Globus pallidus (tissue), 1 donor: ENCODE measurements at places on chromosomes 11 and 22.

DNA sequence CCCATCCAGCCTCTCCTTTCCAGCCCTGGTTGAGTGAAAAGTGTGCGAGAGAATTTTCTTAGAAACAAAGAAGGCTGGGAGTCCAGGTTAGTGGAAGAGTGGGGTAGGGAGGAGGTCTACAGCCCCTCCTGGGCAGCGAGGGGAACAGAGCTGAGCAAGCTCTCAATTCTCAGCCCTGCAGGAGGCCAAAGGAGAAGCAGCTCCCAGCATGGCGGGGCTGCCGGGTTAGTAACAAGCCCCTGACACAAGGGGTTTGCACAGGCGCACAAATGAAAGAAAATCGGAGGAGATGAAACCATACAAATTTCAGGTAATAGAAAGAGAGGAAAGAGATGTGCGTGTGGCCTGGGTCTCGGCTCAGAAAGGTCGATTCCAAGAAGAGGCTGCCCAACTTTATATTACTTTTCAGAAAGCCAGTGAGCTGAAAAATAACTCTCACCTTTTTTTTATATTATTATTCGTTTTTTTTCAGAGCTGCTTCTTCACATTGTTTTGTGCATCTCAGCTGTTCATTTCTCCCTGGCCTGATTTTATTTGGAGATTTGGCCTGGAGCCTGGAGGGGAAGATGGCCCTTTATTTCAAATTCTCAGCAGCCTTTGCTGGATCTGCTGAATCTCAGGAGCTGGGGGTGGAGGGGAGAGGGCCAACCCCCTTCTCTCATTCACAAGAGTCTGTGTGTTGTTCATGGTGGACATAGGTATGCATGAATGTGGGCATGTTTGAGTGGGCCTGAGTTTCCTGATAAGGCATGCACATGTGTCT is 583.2 kb downstream of the BUD13 start:
- DNase-seq: no peak

GRCh38 chr22:46362934-46363515 is 27.5 kb downstream of the TRMU start:
- DNase-seq: no peak

- DNase-seq: no peak
Observed at GRCh38 chr11:64074239-64074638, 38.5 kb downstream of the FLRT1 start.

DNA sequence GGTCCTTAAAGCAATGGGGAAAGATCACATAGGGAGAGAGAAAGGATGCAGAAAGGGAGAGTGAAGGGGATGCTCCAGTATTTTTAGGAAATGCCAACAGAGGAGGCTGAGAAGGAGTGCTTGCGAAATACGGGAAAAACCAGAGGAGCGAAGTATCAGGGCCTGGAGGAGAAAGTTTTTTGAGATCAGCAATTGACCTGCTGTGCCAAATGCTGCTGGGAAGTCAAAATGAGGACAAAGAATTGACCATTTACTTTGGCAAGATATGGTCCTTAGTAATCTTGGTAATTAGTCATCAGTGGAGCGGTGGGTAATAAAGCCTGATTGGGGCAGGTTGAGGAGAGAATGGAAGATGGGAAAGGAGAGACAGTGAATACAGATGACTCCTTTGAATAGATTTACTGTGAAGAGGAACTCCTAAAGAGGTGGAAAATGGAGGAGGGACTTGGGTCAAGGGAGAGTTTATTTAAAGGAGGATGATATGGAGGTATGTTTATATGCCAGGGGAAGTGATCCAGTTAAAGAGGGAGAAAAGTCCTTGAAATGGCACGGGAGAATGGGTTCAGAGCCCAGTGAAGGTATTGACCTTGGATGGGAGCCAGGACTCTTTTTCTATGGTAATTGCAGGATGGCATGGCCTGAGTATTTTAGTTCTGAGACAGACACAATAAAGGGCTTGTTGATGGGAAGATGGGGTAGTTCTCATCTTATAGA is 111.5 kb downstream of the PKNOX2 start:
- DNase-seq: no peak

DNA sequence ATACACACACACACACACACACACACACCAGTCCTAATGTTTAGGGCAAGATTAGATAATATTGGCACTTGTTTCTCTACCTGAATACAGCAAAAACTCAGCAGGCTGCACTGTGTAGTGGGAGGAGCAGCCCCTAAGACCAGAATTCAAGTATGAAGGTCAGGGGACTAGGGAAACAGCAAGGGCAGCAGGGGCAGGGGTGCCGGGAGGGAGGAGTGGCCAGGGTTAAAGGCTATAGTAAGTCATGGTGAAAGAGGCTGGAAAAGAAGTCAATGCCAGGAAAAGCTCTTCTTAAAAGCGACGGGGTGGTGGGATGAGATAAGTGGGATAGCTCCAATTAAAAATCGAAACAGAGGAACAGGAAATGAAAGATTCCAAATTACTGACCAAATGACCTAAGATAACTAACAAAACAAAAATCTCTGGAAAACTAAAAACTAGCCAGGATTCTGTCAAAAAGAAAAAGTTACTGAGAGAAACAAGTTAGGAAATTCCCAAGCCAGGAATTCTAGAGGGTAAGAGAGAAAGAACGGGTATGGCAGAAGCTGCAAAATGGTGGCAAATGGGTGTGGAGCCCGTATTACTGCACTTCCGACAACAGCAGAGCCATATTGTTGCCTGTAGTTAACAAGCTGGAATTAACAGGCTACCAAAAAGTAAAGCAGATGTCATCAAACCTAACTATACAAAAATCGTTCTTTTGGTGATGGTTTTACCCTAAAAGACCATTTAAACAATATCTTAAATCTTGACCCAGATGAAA is 1.3 kb downstream of the ASCL3 start:
- no peak for DNase-seq

DNA sequence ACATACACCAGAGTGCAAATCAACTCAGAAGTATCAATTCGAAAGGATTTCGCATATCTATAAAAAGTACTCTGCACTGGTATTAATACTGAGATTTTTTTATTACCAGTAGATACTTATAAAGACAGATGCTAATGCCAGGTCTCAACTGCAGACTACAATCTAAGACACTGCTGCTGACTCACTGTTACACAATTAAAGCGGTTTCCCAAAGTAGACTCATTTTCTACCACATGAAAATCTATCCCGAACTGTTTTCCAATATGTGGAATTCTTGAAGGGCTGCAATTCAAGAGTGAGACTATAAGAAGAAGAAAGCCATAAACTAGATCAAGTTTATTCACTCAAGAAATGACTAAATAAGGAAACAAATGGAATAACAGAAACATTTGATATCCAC is 57.2 kb upstream of the ARHGAP32 start:
- DNase-seq: no peak

DNA sequence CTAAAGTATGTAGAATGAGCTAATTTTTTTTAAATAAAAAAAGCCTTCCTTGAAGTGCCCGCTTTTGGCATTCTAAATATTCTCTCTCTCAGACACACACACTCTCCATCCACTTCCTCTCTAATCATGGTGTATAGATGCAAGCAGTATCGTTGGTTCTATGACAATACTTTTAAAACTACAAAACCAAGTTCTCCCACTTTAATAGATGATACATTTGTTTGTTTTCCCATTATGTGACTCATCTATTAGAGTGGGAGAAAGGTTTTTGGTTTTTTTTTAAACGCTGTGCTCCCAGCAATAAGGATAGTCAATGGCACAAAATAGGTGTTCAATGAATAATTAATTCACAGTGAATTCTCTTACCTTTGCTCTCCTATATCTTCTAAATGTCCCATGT is 44.6 kb downstream of the FZD4 start:
- no peak for DNase-seq

DNA sequence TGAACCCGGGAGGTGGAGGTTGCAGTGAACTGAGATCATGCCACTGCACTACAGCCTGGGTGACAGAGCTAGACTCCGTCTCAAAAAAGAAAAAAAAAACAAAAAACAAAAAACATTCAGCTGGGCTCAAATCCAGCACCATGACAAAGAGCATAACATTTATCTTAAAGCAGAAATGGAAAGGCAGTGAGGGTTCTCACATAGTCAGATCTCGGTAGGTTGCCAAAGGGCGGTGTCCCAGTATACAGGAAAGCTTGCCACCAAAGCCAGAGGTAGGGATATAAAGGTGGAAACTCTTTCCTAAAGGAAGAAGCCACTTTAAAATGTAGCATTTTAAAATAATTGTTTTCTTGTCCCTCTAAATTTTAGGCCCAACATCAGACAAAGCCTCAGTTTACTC is 22.4 kb upstream of the CAPRIN1 start:
- no peak for DNase-seq

DNA sequence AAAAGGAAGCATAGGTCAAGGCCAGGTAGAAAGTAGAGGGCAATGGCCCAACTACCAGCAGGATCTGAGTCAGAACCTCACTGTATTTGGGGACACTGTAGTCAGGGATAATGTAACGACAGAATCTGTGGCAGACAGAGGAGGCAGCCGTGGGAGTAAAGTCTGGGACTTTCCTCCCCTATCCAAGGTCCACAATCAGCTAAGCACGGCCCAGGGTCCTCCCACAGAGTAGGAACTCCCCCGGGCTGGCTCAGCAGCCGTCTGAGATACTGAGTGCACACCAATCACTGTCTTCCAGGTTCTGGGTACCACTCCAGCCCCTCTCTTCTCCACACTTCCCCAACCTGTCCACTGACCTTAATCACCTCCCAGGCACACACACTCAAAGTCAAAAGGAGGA is 3.2 kb downstream of the IGSF9B start:
- no peak for DNase-seq

- peak; percentile 7 for DNase-seq
Observed at GRCh38 chr11:82494988-82495432, 238.7 kb downstream of the FAM181B start.

GRCh38 chr11:44561964-44562734 is 3.3 kb upstream of the CD82 start:
- DNase-seq: no peak

- no peak for DNase-seq
Observed at GRCh38 chr11:107679255-107680024, 32.4 kb downstream of the SLN start.

GRCh38 chr11:11230802-11231562 is 122.1 kb downstream of the CSNK2A3 start:
- no peak for DNase-seq

GRCh38 chr22:24066865-24067264 is 55.8 kb downstream of the CABIN1 start:
- DNase-seq: no peak

DNA sequence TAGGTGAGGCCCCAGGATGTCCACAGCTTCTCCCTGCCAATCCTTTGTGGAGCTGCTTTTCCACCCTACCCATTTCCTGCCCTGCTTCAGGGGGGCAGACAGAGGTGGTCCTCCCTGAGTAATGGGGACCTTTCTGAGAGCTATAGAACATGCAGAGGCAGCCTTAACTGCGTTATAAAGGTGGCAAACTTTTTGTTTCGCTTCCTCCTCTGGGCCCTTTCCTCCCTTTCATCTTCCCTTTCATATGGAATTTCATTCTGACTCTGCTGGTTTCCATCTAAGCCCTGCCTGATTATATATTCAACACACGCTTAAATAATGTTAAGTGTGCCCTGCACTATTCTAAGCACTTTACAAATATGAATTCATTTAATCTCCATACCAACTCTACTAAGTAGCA is 169.3 kb upstream of the E2F8 start:
- DNase-seq: no peak

DNA sequence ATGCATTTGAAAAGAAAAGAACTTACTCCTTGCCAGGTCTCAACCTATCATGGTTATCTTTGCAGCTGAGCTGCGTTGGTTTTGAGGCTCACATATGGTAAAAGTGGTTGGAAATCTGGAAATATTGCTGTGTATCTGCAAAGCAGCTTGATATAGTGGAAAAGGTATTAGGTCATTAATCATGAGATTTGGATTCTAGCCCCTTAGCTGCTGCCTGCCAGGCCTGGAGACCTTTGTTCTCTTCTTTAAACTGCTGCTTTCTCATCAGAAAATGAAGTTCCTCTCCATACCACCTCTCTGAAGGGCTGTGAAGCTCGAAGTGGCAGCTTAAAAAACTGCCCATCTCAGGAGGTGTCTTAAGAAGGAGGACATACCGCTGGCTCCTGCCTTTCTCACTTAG is 5.7 kb downstream of the PPARA start:
- no peak for DNase-seq

- no peak for DNase-seq
Observed at GRCh38 chr11:112437096-112437495, 176.4 kb upstream of the PLET1 start.
